OCI-LY7 (cell line): ENCODE measurements at places on chromosomes 3 and 15. TPM values are rescaled to one million over a fixed set of nuclear protein-coding genes. Genes with fewer than 3 reads are reported as not detected.

The ARGFX gene
- not detected in 2 replicates for total RNA-seq

The SUCNR1 gene
- not detected in 2 replicates for total RNA-seq

The SI gene
- total RNA-seq, result not detected in 2 replicates

The ADAMTS17 gene
- total RNA-seq, result not detected in 2 replicates

The KLHL6 gene
- 169 and 191 TPM in 2 replicates for total RNA-seq

GRCh38 chr3:30554317-30554690, 52.1 kb upstream of the TGFBR2 start:
- DNase-seq, result no peak

DNA sequence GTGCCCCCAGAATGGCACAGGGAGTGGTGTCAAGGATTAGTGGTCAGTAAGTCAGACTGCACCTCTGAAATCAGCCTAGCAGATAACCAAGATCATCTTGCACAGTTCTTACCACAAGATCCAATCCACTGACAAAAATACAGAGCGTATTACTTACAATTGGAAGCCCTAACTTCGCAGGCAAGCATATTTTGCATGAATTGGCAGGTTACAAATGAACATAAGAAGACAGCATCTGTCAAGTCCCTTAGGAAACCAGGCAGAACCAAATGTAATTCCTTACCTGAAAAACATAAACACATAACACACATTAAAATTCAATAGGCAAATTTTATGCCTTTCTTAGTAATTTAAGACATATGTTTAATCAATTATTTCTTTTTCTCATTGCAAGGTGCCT, 293.4 kb downstream of the MAGI1 start:
- no peak for DNase-seq

- DNase-seq, result no peak
Measured at GRCh38 chr15:62760538-62760937, 282.0 kb upstream of the TPM1 start.

GRCh38 chr3:110521019-110521418, 550.6 kb upstream of the NECTIN3 start:
- no peak for DNase-seq

DNA sequence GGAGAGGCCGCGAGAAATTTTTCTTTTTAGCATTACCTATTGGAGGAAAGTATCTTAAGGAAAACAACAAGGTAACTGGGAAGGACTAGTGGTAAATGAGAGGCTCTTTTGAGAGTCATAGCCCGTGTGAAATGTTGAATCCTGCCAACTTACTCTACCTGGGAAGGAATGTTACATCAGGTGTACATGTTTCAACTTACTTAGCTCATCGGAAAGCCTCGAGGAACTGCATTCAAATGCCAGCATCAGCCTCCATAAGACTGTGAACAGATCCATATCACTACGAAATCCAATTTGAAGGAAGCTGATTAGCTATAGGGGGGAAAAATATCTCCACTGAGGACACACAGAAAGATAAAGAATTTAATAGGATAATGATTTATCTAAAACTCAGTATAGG, 72.3 kb upstream of the PDZRN3 start:
- no peak for DNase-seq

DNA sequence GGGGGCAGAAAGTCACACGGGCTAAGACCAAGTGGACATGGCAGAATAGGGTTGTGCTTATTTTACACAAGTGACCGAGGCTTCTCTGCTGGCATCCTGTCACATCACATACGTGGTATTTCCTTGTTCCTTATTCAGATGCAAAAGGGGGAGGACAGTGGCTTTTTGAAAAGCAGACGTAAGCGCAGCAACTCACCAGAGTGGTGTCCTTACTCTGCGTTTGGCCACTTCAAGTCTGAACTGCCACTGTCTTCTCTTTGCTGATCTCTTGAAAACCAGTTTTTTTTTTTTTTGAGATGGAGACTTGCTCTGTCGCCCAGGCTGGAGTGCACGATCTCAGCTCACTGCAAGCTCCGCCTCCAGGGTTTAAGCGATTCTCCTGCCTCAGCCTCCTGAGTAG, 113.2 kb downstream of the SOX2 start:
- DNase-seq, result no peak

DNA sequence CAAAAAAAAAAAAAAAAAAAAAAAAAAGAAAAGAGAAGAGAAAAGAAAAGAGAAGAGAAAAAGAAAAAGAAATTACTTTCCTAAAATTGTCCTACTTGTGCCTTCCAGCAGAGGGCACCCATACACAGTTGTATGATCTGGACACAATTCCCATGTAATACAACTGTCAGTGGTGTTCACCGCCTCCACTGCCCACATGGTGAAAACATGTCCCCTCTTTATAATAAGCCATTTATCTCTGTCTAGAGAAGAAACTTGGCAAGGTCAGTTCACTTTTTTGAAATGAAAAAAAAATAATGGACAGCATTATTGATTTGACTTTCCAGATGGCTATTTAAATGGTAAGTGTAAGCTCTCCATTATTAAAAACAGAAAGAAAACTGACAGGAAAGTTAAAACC, 459.4 kb downstream of the GBE1 start:
- peak; percentile 25 for DNase-seq

DNA sequence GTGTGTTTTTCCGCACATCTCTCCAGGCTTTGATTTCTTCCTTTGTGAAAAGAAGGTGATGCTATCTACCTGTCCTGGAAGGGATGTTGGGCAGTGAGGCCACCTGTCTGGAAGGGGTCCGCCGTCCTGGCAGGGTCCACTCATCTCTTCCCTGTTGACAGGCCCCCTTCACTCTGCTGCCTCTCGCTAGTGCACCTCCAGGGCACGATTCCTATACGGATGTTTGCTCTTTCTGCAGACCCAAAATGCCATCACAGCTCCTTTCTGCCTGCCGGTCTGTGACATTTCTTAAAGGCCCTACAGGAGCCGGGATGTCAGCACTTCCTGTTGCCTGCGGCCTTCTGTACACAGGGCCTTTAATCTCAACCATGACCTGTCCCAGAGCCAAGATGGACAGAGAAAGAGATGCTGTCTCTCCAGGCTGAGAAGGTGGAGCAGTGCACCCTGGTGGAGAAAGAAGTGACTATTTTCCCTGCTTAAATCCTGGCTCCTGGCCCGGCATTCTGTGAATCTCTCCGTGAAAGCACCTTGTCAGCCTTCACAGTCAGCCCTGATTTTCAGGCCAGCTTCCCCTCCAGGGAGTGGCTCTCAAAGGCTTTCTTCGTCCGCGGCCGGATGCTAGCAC, 7.4 kb downstream of the FAM3D start:
- no peak for DNase-seq

DNA sequence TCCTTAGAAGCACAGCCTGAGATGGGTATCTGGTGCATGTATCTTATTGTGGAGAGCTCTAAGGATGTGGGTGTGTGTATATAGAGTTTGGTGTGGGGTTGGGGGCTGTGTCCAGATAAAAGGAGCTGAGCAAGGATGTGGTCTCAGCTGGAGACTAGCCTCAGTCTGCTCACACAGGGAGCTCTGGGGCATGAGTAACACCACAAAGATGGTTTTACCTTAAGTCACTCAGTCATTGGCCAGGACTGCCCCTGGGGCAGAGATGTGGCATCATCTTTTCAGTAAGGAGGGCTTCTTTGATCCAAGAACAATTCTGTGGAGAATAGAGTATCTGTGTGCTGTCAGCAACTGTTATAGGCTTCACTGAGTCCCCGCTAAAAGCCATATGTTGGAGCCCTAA, 163.4 kb upstream of the NUDT16 start:
- no peak for DNase-seq

DNA sequence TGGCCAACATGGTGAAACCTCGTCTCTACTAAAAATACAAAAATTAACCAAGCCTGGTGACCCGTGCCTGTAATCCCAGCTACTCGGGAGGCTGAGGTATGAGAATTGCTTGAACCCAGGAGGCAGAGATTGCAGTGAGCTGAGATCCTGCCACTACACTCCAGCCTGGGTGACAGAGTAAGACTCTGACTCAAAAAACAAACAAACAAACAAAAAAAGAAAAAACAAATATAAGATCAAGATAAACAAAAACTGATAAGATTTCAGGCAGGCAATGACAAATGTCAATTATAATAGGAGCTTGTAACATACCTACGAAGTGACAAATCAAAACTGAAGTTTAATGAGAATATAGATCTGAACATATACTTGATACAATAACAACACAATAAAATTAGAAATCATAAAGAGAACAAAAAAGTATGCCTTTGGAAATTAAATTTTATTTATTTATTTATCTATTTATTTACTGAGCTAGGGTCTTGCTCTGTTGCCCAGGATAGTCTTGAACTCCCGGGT, 70.4 kb downstream of the FAIM start:
- DNase-seq, result no peak

DNA sequence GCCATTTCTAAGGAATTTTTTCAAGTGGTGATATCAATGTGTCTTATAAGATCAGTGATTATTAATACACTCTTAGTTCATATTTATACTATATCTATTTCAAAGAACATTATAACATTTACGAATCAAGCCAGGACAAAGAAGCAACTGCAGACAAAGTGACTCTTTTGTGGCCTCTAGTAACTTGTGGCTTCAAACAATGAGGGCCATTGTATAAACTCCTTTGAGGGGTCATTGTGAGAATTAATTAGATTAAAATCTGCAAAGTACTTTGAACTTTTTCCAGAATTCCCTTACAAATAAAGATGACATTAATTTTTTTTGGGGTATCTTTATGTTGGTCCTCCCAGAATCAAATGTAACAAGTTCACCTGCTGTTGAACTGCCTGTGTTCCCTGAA, 12.3 kb upstream of the SLC30A4 start:
- DNase-seq, result no peak

GRCh38 chr15:88649286-88649733, 10.5 kb downstream of the ISG20 start:
- DNase-seq, result no peak

GRCh38 chr3:148930752-148931151, 60.6 kb upstream of the GYG1 start:
- no peak for DNase-seq

DNA sequence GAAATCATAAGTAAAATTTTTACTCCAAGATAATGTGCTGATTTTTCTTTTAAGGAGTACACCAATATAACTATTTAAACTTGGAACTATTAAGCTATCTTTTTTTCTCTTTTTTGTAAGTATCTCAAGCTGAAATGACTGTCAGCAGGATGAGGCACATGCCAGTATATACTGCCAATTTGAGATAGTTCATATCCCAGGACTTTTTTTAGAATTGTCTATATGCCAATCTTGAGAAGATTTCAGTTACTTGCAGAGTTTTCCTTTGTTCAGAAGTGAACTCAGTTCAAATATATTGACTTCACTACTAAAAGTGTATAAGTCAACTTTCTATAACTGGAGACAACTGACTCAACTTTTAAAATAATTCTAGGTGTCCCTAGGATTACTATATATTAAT, 181.7 kb upstream of the ZNF717 start:
- DNase-seq, result no peak

DNA sequence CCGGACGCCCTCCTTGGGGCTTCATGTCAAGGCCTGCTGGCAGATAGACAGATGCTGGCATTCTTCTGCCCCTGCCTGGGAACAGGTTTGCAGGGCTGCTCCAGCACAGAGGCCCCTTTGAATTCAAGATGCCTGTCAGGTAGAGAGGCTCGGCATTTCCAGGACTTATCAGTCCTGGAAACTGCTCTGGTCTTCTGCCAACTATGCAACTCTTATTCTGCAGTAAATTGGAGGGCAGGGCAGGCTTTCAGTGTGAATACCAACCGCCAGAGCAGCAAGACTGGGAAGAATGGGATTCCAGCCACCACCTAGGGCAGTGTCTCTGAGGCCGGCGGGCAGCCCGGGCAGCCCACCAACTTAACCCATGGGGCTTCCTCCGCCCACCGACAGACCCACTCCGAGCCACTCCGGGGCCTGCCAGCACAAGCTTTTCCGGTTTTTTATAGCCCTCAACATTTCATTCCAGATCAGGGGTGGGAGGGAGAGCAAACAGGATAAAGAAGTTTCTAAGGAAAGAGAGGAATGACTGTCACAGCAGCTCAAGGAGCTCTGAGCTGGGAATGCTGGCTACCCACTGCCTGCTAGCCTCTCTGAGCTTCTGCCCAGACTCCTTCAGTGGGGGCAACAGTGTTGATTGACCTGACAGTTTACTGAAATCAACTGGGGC, 140.9 kb downstream of the NTRK3 start:
- DNase-seq, result no peak

DNA sequence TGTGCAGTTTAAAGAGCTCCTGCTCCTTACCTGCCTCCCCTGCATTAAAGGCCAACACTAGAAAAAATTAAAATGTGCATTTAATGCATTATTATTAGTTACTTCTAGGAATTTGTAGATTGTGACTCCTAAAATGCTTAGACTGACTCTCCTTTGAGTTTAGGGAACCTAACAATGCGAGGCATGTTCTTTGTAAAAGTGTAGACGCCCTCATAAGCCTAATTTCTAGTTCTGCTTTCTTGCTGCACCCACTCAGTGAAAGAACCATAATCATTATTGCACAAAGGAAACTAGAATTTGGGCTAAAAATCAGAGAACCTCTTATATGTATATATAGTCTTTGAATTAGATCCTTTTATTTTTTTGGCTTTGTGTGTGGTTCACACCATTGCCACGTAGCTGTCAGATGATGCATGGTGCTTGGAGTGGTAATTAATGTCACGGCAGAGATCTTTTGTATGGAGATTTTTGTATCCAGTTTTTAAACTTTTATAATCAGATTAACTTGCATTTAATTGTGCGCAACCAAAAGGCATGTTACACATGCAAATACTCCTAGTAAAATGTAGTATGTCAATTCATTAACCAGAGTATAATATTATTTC, 710 bp downstream of the ABHD10 start:
- peak; percentile 51 for DNase-seq

DNA sequence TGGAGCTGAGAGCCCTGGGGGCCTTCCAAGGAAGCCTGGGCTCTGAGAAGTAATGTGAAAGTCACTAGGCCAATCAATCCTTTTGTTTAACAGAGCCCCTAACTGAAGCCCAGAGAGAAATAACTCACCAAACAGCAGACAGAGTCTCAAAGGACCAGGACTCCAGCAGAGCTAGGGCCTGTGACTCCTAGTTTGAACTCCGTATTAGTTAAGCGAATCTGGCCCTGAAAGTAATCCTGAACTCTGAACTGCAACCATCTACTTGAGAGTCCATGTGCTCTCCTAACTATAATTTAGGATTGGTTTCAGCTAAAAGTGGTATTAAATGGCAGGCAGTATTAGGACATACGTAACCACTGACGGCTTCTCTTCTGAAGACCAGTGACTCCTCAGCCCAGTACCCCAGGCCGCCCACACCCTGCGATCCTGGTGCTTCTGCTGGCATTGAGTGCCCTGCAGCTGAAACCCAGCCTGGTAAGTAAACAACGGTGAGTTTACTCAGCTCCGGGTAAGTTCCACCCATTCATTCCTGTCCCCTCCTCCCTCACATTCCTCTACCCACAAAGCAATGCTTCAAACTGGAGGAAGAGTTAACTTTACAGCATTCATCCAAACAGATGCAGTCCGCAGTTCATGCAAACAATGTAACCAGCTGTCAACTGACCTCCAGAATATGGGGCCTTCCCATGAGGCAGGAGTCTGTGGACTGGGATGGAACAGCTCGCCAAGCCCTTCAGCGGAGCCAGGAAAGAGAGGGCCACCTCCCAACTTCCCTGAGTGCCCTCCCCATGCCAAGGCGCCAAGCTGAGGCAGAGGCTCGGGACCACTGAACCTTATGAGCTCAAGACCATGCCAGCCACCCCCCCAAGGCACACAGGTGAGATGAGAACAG, 7.3 kb downstream of the MYO5C start:
- DNase-seq, result no peak
